ENCODE measurements at places on chromosomes 13 and 19. TPM values are rescaled to one million over a fixed set of nuclear protein-coding genes. Genes with fewer than 3 reads are reported as not detected.
A peak's percentile ranks its signal among the peaks of the same experiment; 100 is the strongest.

GRCh38 chr19:5545051-5545450 lies 22.7 kb downstream of the TINCR start:
- no peak for DNase-seq

GRCh38 chr19:38769635-38770211 lies 3.6 kb downstream of the LGALS7 start:
- DNase-seq: peak; percentile 81

DNA sequence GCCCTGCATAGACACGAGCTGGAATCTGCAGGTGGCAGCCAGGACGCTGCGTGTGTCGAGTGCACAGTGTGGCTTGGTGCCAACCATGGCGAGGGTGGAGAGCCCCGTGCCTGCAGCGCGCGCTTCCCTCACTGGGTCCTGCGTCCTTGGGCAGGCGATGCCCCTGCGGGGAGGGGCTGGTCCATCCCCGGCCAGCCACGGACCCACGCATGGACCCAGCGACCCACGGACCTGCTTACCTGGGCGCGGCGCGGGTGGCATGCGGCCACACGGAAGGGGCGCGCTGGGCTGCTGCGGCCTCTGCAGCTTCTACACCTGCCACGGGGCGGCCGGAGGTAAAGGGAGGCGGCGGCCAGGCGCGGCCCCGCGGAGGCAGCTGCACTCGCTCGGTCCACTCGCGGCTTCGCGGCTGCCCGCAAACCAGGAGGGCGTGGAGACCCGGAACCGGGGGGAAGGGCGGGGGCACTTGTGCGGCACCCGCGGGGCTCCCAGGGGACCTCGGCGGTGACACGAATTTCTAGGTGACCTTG lies 569 bp upstream of the MCF2L start:
- peak; percentile 32 for DNase-seq

GRCh38 chr19:7516878-7517277 lies 975 bp downstream of the ZNF358 start:
- DNase-seq: no peak

GRCh38 chr13:113879494-113880360 lies 15.9 kb upstream of the GAS6 start:
- no peak for DNase-seq

GRCh38 chr13:99190147-99190985 lies 10.3 kb upstream of the UBAC2 start:
- DNase-seq: no peak

DNA sequence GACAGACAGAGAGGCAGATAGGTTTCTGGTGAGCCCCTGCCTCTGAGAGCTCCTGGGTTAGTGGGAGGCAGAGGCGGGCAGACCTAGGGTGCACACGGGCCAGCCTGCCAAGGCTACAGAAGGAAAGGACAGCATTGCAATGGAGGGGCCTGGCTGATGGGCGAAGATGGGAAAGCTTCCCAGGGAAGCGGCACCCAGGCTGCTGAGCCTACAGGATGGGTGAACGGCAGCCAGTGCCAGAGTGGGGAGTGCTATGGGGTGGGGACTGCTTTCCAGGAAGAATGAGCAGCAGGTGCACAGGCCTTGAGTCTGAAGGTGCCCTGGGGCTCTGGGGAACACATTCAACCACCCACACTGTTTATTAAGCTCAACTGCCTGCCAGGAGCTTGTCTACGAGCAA lies 702 bp upstream of the MAG start:
- no peak for DNase-seq

DNA sequence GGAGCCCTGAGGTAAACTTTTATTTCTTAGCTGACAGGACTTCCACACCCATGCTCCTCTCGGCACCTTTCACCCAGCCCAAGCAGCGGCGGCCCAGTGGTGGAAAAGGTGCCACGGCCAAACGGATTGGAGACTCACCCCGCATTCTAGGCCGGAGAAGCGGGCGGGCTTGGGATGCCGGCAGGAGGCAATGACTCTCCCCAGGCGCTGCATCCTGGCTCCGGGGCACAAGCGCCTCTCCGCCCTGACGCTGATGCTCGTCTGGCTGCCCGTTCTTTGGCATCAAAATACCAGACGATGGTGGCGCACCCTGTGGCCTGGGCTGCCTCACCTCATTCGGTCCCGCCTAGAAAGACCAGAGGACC lies 6.7 kb upstream of the ZNF606 start:
- no peak for DNase-seq

GRCh38 chr13:97310809-97311436 lies 88.8 kb downstream of the MBNL2 start:
- DNase-seq: no peak

DNA sequence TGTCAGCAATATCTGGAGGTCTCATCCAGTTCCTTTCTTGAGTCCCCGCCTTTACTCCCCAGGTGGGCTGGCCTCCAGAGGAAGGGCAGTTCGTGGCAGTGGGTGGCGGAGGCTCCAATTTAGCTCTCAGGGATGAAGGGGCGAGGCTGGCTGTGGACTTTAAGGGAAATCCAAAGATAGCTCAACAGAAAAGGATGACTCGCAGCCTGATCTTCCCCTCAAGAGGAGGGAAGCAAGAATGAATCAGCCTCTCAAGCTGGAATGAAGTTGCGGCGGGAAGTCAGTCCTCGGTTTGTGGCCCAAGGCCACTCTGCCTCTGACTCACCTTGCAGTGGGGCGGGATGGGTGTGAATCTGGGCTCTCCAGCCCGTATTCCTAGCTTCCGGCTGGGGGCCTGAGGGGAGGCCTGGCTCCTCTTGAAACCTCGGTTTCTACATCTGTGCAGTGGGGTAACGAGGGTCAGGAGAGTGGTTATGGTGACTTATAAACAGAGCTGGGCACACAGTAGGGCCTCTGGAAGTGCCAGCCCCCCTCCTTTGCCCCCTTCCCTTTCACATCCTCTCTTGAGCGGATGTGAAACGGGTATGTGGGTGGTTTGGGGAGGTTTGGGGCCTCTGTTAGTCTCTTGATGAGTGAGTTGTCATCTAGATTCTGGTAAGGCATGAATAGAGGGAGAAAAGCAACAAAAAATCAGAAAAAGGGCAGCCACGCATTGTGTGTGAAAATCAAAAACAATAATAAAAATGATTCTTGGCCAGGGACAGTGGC lies 10.5 kb upstream of the SMG9 start:
- peak; percentile 99 for DNase-seq

SIGLEC9 gene
- not detected for total RNA-seq

SOX1 gene
- total RNA-seq: 0.18 TPM

PDE4C gene
- total RNA-seq: 0.17 TPM

TEX101 gene
- total RNA-seq: not detected

APC2 gene
- not detected for total RNA-seq

ZNF146 gene
- 211 TPM for total RNA-seq

Measured in Daoy (cell line).